ENCODE measurements at places on chromosomes 3 and 15. TPM values are rescaled to one million over a fixed set of nuclear protein-coding genes. Genes with fewer than 3 reads are reported as not detected.

- H3K36me3 ChIP-seq = no peaks in the 10 kb centered on the region
- no peaks in the 10 kb centered on the region for H3K4me1 ChIP-seq
- no peaks in the 10 kb centered on the region for H3K27me3 ChIP-seq
- no peak overlapping the region for H3K4me3 ChIP-seq
- no peak for DNase-seq
Observed at GRCh38 chr3:94349310-94349878, 286.5 kb downstream of the NSUN3 start.

GRCh38 chr3:116399701-116400226 is 45.5 kb downstream of the LSAMP start:
- H3K4me1 ChIP-seq = peaks cover 3% of the 10 kb centered on the region
- no peaks in the 10 kb centered on the region for H3K36me3 ChIP-seq
- no peak overlapping the region for H3K4me3 ChIP-seq
- no peak overlapping the region for H3K27ac ChIP-seq
- no peak for DNase-seq

DNA sequence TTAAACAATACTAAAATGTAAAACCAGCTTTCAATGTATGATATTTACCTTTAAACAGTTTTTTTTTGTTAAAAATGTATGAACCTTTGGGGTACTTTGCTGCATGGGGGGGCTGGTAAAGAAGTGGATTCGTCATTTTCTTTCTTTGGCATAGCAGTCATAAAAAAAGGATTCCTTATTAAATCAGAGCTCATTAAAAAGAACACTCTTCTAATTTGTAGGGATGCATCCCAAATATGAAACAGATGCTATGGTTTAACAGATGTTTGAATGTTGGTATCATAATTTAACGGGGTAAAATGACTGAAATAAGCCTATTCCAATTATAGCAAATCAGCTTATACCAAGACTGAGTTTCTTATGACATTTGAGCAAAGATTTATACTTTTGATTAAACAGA is 234.4 kb downstream of the BBX start:
- no peaks in the 10 kb centered on the region for H3K27me3 ChIP-seq
- H3K4me3 ChIP-seq = no peak overlapping the region
- no peaks in the 10 kb centered on the region for H3K4me1 ChIP-seq
- H3K27ac ChIP-seq = no peak overlapping the region

DNA sequence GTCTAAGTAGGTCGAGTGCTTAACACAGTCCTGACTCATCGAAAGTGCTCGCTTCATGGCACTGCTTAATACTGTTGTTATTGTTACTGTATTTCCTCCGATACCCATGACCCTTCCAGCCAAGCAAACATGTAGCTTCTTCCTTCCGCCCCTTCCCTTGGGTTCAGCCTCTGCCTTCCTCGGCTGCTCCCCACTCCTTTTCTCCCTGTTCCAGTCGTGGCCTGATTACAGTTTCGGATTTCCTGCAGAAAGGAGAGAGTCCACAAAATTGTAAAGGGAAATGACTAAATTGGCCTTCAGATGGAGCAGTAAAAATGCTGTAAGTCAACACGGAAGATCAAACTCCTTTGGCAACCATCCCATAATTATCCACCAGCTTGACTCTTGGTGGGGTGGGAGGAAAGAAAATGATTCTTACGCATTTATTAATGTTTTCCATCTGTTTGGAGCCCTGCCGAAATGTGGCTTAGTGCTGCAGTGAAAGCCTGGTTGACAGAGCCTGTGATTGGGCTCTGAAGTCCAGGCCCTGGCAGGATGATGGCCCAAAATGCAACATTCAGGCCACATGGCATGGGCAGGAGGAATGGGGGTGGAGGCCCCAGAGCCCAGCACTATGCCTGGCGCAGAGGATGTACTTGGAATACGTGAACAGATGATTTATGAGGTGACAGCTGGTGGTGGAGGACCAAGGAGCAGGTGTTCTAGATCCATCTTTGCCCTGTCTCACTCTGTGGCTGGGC is 37.6 kb downstream of the FAM3D start:
- H3K36me3 ChIP-seq = no peaks in the 10 kb centered on the region
- H3K4me3 ChIP-seq = no peak overlapping the region
- H3K4me1 ChIP-seq = peaks cover 15% of the 10 kb centered on the region
- no peaks in the 10 kb centered on the region for H3K27me3 ChIP-seq
- peak overlapping the region; percentile 81 for H3K27ac ChIP-seq
- peak; percentile 52 for DNase-seq

- H3K4me1 ChIP-seq = no peaks in the 10 kb centered on the region
- H3K36me3 ChIP-seq = no peaks in the 10 kb centered on the region
- H3K27ac ChIP-seq = no peak overlapping the region
- H3K27me3 ChIP-seq = no peaks in the 10 kb centered on the region
- DNase-seq = no peak
- H3K4me3 ChIP-seq = no peak overlapping the region
Observed at GRCh38 chr15:25767356-25768151, 95.6 kb downstream of the ATP10A start.

DNA sequence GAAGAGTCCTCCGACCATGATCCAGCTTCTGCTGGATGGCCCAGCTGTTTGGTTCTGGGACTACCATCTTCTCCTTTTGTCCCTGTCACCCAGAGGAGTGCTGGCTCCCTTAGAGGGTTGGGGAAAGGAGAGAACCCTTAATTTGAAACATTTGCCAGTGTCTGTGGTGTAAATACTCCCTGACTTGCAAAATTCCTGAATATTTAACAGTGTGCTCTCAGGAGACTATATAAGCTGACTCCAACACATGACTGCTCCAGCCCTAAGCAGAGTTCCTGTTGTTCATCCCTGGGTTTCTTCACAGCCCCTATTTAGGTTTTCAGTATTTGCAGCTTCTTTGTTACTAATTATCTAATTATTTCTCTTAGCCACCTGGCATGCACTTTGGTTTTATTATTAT is 133.1 kb downstream of the CPNE4 start:
- no peak for DNase-seq
- H3K36me3 ChIP-seq = no peaks in the 10 kb centered on the region
- no peaks in the 10 kb centered on the region for H3K27me3 ChIP-seq

- no peaks in the 10 kb centered on the region for H3K27me3 ChIP-seq
- H3K4me1 ChIP-seq = no peaks in the 10 kb centered on the region
- DNase-seq = no peak
- H3K27ac ChIP-seq = no peak overlapping the region
- H3K4me3 ChIP-seq = no peak overlapping the region
- H3K36me3 ChIP-seq = no peaks in the 10 kb centered on the region
Observed at GRCh38 chr3:137116619-137117018, 158.8 kb downstream of the IL20RB start.

DNA sequence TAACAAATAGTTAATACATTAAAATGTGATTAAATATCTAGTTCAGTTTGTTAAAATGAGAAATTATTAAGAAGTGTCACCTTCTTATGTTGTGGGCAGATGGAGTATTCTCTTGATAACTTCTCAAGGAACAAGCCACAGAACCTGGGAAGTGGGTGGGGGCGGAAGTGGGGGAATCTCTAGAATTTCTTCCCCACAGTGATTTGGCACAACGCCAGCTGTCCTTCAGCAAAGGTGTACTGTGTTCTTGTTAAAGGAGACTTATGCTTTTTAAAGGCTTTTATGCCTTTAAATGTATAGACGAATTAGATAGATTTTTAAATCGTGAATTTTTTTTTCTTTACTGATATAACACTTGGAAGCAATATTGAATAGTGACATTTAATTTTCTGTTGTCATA is 42.4 kb downstream of the SEC22A start:
- no peak overlapping the region for H3K27ac ChIP-seq
- H3K27me3 ChIP-seq = no peaks in the 10 kb centered on the region
- H3K36me3 ChIP-seq = no peaks in the 10 kb centered on the region
- no peaks in the 10 kb centered on the region for H3K4me1 ChIP-seq
- no peak for DNase-seq
- no peak overlapping the region for H3K4me3 ChIP-seq

DNA sequence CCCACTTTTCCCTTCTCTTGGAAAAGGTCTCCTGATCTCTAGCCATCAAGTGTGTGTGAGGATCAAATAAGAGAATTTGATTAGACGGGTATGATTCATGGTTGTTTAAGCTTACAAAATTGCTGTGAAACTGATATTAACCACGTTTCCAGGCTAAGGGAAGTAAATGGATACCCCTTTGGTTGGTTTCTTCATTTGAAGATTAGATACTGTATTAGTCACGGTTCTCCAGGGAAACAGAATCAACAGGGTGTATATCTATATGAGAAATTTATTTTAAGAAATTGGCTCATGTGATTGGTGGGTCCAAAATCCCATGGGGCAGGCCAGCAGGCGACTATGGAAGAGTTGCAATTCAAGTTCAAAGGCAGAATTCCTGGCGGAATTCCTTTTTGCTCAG is 112.7 kb upstream of the SELENOK start:
- H3K27ac ChIP-seq = no peak overlapping the region
- H3K36me3 ChIP-seq = no peaks in the 10 kb centered on the region
- H3K27me3 ChIP-seq = no peaks in the 10 kb centered on the region
- no peak for DNase-seq
- H3K4me3 ChIP-seq = no peak overlapping the region

- H3K27ac ChIP-seq = no peak overlapping the region
- DNase-seq = no peak
- no peaks in the 10 kb centered on the region for H3K4me1 ChIP-seq
- no peak overlapping the region for H3K4me3 ChIP-seq
Observed at GRCh38 chr3:106403371-106404145, 534.7 kb upstream of the CBLB start.

GRCh38 chr15:79172801-79173460 is 82.4 kb upstream of the RASGRF1 start:
- H3K4me1 ChIP-seq = no peaks in the 10 kb centered on the region
- H3K36me3 ChIP-seq = no peaks in the 10 kb centered on the region
- no peak overlapping the region for H3K27ac ChIP-seq

GRCh38 chr3:13822871-13823585 is 56.8 kb downstream of the WNT7A start:
- no peak for DNase-seq
- H3K27me3 ChIP-seq = no peaks in the 10 kb centered on the region
- no peak overlapping the region for H3K4me3 ChIP-seq
- no peaks in the 10 kb centered on the region for H3K36me3 ChIP-seq
- no peak overlapping the region for H3K27ac ChIP-seq

- peak; percentile 25 for DNase-seq
- H3K27me3 ChIP-seq = no peaks in the 10 kb centered on the region
- no peaks in the 10 kb centered on the region for H3K36me3 ChIP-seq
- peaks cover 30% of the 10 kb centered on the region for H3K4me1 ChIP-seq
- peak overlapping the region; percentile 99 for H3K27ac ChIP-seq
Observed at GRCh38 chr3:156675830-156676767, 1.7 kb downstream of the TIPARP start.

- H3K36me3 ChIP-seq = no peaks in the 10 kb centered on the region
- H3K4me1 ChIP-seq = peaks cover 26% of the 10 kb centered on the region
- H3K27me3 ChIP-seq = no peaks in the 10 kb centered on the region
- no peak for DNase-seq
Observed at GRCh38 chr3:12943124-12944021, 102.0 kb upstream of the RPL32 start.

DNA sequence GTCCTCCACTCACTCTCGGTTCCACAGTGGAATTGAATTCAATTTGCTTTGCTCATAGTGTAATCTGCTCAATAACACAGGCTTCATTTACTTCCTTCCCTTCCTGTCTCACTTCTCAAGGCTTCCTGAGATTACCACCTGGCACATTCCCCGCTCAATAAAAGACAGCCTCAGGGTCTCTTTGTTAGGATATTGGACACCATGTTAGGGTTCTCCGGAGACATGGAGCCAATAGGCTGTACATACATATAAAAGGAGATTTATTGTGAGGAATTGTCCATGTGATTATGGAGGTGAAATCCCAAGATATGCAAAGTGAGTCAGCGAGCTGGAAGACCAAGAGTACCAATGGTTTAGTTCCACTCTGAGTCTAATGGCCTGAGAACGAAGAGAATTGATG is 974.5 kb downstream of the CADM2 start:
- no peak overlapping the region for H3K4me3 ChIP-seq
- no peak overlapping the region for H3K27ac ChIP-seq
- H3K36me3 ChIP-seq = no peaks in the 10 kb centered on the region
- no peaks in the 10 kb centered on the region for H3K27me3 ChIP-seq
- H3K4me1 ChIP-seq = no peaks in the 10 kb centered on the region

DNA sequence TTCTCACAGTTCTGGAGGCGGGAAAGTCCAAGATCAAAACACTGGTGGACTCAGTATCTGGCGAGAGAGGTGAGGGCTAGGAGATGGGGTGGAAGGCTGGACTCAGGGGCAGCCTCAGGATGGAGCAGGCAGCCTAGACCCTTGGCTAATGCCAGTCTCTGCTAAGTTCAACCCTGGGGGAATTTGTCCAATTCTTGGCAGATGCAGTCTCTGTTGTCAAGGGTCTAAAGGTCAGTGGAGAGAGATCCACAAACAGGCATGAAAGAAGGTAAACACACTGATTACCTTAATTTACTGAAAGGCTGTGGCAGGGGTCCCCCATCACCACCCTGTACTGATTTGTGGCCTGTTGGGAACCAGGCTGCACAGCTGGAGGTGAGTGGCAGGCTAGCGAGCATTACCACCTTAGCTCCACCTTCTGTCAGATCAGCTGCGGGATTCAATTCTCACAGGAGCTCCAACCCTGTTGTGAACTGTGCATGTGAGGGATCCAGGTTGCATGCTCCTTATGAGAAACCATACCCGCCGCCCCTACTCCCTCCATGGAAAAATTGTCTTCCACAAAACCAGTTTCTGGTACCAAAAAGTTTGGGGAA is 32.5 kb upstream of the RHCG start:
- DNase-seq = no peak
- no peaks in the 10 kb centered on the region for H3K4me1 ChIP-seq
- H3K27me3 ChIP-seq = no peaks in the 10 kb centered on the region
- no peak overlapping the region for H3K27ac ChIP-seq

- no peak overlapping the region for H3K27ac ChIP-seq
- no peak for DNase-seq
- H3K36me3 ChIP-seq = no peaks in the 10 kb centered on the region
- H3K27me3 ChIP-seq = no peaks in the 10 kb centered on the region
Observed at GRCh38 chr3:32309654-32310242, 71.3 kb downstream of the CMTM8 start.

DNA sequence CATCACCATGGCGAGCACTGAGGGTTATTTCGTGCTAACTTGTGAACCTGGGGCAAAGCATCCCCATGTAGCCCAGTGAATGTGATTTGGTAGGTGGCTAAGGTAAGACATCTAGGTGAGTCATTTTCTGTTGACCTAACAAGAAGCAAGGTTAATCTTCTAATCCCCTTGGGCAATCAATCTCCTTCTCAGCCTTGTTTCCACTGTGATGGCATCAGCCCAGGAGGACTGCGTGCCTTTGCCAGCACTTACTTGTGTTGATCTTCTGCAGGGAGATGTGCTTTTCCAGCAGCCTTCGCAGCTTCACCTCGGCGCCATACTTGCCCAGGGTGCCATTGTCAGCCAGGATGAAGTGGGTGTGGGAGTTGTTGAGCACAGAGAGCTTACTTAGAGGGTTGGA is 35.7 kb downstream of the TRPM1 start:
- H3K27me3 ChIP-seq = no peaks in the 10 kb centered on the region
- H3K4me1 ChIP-seq = peaks cover 7% of the 10 kb centered on the region
- H3K27ac ChIP-seq = no peak overlapping the region
- H3K36me3 ChIP-seq = no peaks in the 10 kb centered on the region
- no peak overlapping the region for H3K4me3 ChIP-seq

GRCh38 chr3:96779810-96780209 is 34.6 kb upstream of the EPHA6 start:
- H3K4me1 ChIP-seq = no peaks in the 10 kb centered on the region
- H3K27me3 ChIP-seq = no peaks in the 10 kb centered on the region
- no peaks in the 10 kb centered on the region for H3K36me3 ChIP-seq
- DNase-seq = no peak

Gene GNAI2
- 72.2 TPM for total RNA-seq

Gene CHDH
- 68.9 TPM for total RNA-seq

Gene INKA1
- 1.4 TPM for total RNA-seq

Gene ACOX2
- 125 TPM for total RNA-seq

Gene RASGRF1
- 0.75 TPM for total RNA-seq

Gene PLEKHO2
- total RNA-seq = 12.3 TPM

Gene IMPG2
- not detected for total RNA-seq

Gene RASL12
- total RNA-seq = 46.8 TPM

Gene SLC28A2
- total RNA-seq = 2.5 TPM

Gene ATP8B4
- 6.6 TPM for total RNA-seq

Gene TTC23
- total RNA-seq = 23.5 TPM

All from transverse colon (tissue), 4 donors.